A673 (cell line): ENCODE measurements at places on chromosomes 6 and 20.

GRCh38 chr6:138546733-138547185 lies 47.5 kb upstream of the NHSL1 start:
- DNase-seq: peak; percentile 95

GRCh38 chr6:11062715-11063114 lies 18.6 kb upstream of the ELOVL2 start:
- no peak for DNase-seq

GRCh38 chr6:37019065-37019450 lies 13.6 kb downstream of the FGD2 start:
- DNase-seq: peak; percentile 20

- no peak for DNase-seq
Measured at GRCh38 chr6:43965628-43966373, 161.5 kb downstream of the MRPL14 start.

- DNase-seq: no peak
Measured at GRCh38 chr20:63254232-63254605, at the start of gene NKAIN4. Gene NKAIN4 (minus strand): TSS chr20:63254463. CDS start chr20:63254450, 13 bp downstream.

DNA sequence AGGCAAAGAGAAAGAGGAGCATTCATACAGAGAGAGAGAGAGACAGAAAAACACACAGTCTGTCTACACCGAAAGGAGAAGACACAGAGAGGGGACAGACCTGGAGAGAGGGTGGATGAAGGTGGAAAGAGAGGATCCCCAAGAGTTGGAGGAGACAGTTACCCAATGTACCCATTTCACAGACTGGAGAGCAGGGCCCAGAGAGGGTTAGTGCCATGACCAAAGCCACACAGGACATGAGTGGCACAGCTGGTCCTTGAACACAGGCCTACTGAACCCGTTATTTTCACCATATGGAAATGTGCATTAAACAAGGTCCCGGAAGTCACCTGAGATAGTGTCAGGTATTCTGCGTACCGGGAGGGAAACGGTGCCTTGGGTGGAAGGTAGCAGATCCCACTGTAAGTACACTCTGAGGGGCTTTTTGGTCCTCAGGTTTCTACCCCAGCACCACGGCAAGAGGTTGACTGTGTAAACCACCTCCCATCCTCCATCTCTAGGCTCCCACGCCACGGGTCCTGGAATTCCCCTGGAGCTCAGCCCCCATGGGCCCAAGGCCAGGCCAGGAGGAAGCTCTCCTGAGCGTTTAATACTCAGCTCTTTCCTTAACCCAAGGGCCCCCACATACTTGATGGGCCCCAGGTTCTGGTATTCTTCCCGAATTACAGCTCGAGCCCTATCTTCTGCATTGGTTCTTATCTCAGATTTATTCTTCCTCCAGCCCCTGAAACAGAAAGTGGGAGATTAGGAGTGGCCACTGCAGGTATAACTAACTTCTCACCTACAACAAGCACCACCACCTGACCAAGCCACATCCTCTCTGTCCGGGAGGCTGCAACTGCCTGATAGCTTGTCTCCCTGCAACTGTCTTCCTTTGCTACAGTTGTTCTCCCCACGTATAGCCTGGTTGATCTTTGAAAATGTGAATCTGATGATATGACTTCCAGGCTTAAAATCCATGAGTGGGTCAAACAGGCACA lies 38.4 kb upstream of the OCSTAMP start:
- DNase-seq: no peak

- no peak for DNase-seq
Measured at GRCh38 chr20:57570145-57570850, 9.4 kb downstream of the PCK1 start.

GRCh38 chr20:19295076-19295475 lies 82.6 kb downstream of the SLC24A3 start:
- no peak for DNase-seq

- no peak for DNase-seq
Measured at GRCh38 chr6:139784222-139784769, 409.8 kb upstream of the CITED2 start.

GRCh38 chr6:157168471-157168870 lies 154.8 kb downstream of the TMEM242 start:
- DNase-seq: no peak

- no peak for DNase-seq
Measured at GRCh38 chr6:6841571-6841970, 253.1 kb downstream of the LY86 start.

- no peak for DNase-seq
Measured at GRCh38 chr20:46004889-46005473, 3.7 kb upstream of the MMP9 start.

GRCh38 chr6:148999929-149000468 lies 253.2 kb downstream of the UST start:
- no peak for DNase-seq

GRCh38 chr6:2412731-2413130 lies 167.3 kb upstream of the GMDS start:
- DNase-seq: no peak

- DNase-seq: no peak
Measured at GRCh38 chr20:21229163-21229562, 74.0 kb upstream of the XRN2 start.

GRCh38 chr6:142112451-142113061 lies 20.2 kb upstream of the GJE1 start:
- DNase-seq: peak; percentile 83

DNA sequence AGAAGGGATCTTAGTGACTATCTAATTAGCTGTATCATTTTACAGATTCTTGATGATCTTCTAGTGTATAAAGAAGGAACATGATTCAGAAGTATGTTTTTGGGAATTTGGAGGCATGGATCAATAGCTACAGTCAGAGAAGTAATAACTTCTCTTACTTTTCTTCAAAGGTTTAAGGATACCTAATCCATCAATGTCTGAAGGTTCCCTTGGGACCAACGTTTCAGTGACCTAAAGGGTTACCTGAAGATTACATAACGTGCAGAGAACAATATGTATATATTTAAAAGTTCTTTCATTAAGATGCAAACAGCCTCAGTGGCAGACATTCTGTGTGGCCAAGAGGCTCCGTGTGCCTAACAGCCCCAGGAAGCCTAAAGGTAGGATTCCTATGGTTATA lies 3.2 kb downstream of the HDAC2 start:
- no peak for DNase-seq

DNA sequence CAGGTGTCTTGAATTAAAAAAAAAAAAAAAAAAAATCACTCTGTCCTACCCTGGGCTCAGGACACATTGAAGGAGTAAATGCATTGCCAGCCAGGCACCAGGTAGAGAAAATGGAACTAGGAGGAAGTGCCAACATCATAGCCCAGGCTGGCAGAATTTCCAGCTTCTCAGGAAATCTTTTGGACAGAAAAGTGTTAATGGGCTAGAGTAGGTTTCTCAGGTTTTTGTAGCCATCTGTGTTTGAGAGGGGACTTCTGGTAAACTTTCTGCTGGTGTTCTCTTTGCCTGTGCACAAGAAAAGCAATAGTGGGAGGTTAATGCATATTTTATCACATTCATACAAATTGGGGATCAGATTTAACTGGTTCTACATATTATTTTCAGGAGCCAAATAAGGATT lies 678.3 kb upstream of the NRSN1 start:
- no peak for DNase-seq

GRCh38 chr6:132122871-132123270 lies 171.7 kb upstream of the CCN2 start:
- DNase-seq: peak; percentile 50

DNA sequence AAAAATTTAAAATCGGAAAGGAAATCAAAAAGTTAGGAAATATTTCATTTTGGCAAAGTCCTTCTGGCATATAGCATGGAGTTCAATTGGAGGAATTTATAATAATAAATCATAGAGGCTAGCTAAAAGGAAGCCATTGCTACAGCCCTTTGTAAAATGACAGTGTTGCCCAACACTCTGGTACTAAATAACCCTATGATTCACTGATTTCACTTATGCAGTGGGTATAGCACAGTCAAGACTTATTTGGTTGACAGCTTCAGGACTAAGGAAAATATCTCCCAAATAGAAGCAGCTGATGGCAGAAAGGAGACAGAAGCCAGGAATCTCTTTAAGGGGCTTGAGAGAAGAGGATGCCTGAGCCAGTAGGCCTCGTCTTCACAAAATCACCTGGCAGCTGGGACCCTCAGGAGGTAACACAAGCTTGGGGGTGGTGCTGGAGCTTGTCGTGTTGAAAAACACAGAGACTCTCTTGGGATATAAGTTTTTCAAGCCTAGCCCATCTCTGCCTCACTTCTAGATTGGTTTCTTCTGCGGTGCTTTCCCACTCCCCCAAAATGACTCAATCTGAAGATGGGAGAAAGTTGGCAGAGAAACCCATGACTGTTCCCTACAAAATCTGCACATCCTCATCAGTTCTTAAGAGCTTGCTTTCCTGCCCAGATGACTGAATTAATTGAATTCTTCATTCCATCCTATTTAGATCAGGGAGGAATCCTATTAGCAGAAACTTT lies 38.4 kb upstream of the EYA4 start:
- no peak for DNase-seq

DNA sequence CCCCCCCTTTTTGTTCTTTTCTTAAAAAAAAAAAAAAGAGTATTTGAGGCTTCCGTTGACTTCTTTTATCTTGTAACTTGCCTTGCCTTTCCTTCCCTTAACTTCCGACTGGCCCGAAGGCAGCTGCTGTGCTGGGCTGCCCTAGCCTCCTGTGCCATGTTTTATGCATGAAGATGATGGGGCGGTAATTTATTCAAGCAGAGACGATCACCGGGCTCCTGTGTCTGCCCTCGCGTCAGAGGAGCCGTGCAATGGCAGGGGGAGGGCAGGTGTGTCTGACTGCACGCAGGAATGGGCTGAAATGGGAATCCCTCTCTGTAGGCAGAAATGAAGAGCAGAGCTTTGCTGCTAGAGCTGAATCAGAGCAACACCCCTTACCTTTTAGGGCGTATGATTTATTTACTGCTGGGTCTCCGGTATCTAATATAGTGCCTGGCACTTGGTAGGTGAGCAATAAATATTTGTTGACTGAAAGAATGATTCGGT lies 106.3 kb upstream of the RIPOR2 start:
- DNase-seq: no peak
